ENCODE measurements at places on chromosomes 7 and 10.

DNA sequence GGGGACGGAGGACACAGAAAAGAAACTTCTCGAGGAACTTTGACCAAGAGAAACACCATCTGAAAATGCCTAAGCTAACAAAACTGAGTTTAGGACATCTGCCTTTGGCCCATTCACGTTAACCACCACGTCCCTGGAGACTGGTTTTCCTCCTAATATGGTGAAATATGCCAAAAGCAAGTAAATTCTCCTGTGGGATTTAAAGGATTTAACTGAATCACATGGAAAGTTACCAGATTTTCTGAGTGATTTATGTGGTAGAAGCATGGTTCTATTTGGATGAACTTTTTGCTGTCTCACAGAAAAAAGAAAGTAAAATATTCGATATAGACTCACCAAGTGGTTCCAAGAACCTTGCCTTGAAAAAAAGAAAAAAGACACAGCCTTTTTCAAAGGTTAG lies 30.4 kb upstream of the BMPER start:
- no peak for DNase-seq

DNA sequence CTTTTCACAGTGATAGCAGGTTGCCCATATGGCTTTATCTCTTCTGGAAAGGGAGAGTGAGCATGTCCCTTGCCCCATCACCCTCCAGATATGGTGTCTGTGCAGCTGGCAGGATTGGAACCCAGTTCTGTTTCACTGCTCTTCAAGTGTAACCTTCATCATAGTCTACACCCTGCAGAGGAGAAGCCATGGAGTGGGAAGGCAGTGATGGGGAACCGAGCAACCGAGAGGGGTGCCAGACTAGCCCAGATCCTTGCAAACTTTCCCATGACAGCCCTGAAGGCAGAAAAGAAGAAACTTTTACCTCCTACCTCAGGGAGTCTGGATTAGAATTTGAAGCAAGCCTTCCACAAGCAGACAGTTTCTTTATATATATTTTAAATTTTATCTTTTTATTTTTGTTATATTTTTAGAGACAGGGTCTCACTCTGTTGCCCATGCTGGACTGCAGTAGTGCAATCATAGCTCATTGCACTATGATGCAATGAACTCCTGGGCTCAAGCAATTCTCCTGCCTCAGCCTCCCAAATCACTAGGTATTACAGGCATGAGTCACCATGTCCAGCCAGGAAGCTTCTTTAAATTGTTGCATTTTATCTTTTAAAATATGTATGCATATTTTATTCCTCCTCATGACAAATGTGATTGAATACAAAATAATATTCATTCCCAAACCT lies 133.3 kb downstream of the KCNMA1 start:
- no peak for DNase-seq

- DNase-seq, result no peak
Observed at GRCh38 chr10:11822026-11822756, 965 bp upstream of the PROSER2 start.

GRCh38 chr7:151886783-151887182 lies 9.9 kb upstream of the PRKAG2 start:
- DNase-seq, result no peak

DNA sequence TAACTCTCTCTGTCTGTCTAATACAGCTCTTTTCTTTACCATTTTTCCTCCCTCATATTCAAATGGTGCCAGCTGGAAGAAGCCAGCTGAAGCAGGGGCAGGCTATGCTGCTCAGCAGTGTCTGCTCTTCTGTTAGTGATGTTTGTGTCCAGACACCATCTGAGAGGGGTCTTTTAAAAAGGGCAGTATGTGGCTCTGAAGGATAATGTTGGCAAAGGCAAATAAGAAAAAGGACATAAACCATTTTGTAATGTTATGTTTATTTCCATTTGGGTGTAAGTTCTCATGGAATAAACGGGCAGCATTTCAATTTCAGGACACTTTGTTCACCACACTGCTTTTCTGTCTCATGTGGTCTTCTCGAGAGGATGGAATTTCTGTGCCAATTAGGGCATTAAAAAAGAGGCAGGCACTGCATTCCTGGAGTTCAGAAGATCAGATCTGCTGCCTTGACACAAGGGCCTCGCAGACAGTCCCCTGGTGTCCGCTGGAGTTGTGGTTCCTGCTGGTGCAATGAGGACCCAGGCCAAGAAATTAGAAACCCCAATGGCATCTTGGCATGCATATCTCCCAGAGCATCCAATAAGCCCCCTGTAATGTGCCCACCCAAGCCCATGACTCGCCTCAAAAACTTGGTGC lies 109.0 kb upstream of the ELMO1 start:
- DNase-seq, result no peak

- no peak for DNase-seq
Observed at GRCh38 chr10:71964743-71965515, 734 bp downstream of the CHST3 start.

DNA sequence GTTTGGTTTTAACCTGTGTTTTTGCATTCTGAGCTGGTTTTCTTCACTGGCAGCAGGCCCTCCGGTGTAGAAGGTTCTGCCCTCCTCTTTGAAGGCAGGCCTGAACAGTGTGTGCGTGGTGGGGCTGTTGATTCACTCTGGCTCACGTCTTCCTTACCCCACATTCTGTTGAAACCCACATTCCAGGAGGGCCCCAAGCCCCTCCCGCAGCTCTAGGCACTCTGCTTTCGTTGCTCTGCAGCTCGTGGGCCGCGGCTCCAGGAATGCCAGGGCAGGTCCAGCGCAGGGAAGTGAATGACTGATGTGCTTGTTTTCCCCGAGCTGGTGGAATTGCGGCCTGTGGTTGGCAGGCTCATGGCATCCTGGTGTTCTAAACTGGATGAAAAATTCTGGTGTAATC lies 49.0 kb downstream of the HTRA1 start:
- no peak for DNase-seq

All from DND-41 (cell line).